ENCODE measurements at places on chromosomes 6 and 20.
A peak's percentile ranks its signal among the peaks of the same experiment; 100 is the strongest.

DNA sequence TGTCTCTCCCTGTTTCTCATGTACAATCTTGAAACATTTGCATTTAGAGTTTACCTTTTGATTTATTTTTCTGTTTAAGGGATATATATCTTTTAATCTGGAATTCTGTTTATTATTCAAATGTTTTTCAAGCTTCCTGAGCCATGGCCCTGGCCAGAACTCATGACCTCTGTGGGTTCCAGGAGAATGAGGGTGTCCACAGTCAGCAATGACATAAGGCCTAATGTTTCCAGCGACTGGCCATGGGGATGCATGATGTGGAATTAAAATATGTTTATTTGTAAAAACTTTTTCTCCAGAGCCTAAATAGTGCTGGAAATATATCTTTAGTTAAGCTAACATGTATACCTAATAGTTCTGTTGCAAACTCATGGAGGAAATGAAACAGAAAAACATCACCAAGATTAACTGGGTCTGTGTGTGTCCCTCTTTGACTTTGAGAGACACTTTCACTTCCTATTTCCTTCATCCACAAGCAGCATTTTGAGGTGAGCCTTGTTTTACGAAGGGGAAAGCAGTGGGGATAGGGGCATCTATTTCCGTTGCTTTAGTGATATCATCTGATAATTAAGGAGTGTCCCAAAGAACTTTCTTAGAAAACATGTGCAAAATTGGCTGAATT is 87.6 kb downstream of the SMOC2 start:
- no peak for DNase-seq

- no peak for DNase-seq
Observed at GRCh38 chr6:160513836-160514235, 150.2 kb downstream of the LPA start.

DNA sequence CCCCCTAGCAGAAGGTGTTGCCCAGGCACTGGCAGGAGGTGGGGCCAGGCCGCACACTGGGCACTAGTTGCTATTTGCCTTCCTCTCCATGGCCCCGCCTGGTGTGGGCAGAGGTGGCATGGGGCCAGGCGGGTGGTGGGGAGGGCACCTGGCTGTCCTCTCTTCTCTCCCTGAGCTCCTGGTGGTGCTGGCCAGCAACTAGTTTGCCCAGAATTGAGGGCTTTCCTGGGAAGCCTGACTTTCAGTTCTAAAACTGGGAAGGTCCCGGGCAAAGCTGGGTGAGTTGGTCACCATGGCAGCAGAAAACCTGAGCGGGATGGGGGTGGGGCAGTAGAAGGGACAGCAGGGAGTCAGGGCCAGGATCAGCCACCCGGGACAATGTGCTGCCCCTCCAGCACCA is 48.2 kb downstream of the RBM38 start:
- no peak for DNase-seq

DNA sequence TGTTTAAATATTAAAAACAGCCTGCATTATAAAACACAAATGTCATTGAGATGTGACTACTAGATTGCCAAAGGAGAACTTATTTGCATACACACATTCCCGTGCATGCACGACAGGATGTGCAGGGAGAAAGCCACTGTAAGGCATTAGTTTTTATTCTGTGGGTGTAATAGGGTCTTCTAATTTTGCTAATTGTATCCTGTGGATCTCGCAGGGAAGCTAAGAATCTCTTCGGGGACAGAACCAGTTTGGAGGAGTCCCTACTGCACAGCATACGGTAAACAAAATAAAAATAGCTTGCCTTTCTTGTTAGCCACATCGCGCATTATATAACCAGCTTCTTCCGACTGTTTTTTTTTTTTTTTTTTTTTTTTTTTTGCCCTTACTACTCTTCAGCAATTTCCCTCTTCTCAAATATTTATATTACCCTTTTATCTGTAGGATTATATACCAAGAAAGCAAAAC is 2.0 kb downstream of the ATXN1 start:
- DNase-seq, result no peak

GRCh38 chr6:107173779-107174178 is 58.5 kb upstream of the BEND3 start:
- DNase-seq, result no peak

GRCh38 chr20:32209850-32210605 is 2.3 kb downstream of the POFUT1 start:
- DNase-seq, result no peak

DNA sequence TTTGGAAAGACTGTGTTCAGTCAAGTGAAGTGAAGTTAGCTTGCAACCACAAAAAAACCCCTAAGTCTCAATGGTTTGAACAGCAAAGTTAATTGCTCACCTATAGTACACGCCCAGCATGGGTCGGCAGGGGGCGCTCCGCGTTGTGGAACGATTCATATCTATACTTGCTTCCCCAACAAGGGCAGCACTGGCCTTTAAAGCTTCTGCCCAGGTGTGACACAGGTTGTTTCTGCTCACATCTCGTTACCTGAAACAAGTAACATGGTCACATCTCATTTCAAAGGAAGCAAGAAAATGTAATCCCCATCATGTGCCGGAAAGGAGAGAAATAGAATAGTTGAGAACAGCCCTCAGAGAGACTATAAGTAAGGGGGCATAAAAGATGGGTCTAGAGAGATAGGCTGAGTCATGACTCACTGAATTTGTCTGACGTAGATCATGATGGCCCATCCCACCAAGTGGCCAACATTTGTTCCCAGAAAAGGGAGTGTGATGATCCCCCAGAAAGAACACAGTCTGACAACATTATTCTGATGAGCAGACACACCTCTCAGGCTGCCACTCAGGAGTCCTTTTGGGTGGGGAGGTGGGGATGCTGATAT is 29.0 kb downstream of the HNF4A start:
- peak; percentile 58 for DNase-seq

GRCh38 chr6:78526432-78526831 is 340.9 kb upstream of the IRAK1BP1 start:
- DNase-seq, result no peak

DNA sequence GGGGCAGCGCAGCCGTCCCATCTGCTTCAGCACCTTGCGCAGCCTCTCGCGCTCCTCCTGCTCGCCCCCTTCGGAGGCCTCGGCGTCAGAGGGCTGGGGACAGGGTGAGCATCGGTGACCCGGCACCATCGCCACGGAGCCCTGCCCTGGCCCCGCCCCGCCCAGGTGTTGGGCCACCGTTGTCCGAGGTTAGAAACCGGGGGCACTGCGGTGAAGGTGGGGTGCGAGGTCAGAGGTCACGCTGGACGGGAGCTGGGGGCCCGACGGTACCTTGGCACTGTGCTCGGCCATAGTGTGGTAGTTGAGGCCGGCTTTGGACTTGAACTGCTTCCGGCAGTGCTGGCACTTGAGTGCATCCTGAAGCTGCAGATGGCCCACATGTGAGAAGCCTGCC is 6.4 kb downstream of the ZNF512B start:
- no peak for DNase-seq

GRCh38 chr6:47724300-47724699 is 25.9 kb downstream of the ADGRF4 start:
- DNase-seq, result no peak

GRCh38 chr6:155398221-155398620 is 57.4 kb downstream of the NOX3 start:
- DNase-seq, result no peak

GRCh38 chr6:64170316-64170715 is 534.7 kb downstream of the PHF3 start:
- DNase-seq, result no peak

- DNase-seq, result no peak
Observed at GRCh38 chr6:143406673-143407072, 43.8 kb downstream of the ADAT2 start.

GRCh38 chr6:158004701-158005095 is 23.0 kb downstream of the SYNJ2 start:
- no peak for DNase-seq

DNA sequence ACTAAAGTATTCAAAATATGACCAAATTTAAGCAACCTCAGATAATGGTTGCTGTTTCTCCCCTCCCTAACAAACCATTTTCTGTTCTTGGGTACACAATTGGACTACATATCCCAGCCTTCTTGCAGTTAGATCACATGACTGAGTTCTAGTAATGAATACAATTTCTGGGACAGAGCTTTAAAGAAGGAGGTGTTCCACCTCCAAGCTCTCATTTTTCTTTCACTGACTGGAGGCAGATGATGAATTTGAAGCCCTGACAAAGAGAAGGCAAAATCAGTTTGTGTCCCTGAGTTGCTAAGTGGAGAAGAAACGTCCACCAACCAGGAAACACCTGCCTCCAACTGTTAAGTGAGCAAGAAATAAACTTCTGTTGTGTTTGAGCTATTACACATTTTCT is 117.2 kb downstream of the LCA5 start:
- DNase-seq, result no peak

- DNase-seq, result no peak
Observed at GRCh38 chr6:73637404-73637803, 16.4 kb downstream of the SLC17A5 start.

GRCh38 chr20:35120012-35120701 is 27.0 kb downstream of the EDEM2 start:
- DNase-seq, result no peak

DNA sequence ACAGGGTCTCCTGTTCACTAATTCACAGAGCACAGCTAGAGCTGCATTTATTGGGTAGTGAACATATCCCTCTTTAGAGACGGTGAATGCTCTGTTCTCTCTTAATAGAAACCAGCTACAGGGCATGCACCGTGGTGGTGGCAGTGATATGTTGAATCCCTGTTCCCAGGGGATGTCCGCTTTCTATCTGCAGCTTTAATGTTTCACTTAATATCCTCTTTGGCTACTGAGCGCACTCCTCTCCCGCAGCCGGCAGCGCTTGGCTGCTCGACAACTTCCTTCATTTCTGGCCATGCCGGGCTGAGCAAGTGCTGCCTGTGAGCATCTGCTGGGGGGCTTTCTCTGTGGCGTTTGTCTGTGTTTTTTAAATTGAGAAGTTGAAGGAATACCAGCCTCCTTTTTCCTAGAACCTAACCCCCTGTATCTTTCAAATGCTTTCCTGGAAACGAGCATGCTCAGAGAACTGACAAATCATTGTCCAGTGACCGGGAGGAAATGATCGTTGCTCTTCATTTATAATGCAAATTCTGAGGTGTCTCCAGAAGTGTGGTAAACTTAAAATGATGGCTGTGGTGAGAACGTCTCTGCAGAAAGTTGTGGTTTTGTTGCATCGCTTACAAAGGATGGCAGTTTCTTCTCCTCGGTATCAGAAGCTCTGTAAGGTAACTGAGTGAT is 297.9 kb downstream of the UTRN start:
- no peak for DNase-seq

DNA sequence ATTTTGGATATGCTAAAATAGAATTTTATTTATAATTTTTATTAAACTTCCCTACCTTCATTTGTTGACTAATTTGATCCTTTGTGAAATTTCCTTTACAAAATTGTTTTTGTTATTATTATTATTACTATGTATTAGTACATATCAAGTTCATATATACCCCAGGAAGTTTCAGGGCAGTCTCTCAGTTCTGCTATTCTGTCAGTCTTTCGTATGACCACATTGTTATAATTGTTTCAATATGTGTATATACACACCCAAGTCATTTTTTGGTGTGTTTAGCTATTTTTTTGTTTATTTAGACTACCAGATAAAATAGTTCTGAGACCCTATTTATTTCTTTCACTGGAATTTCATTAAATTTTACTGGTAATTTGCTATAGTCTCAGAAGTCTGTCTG is 72.1 kb downstream of the NKAIN2 start:
- no peak for DNase-seq

- no peak for DNase-seq
Observed at GRCh38 chr6:75418233-75418632, 75.4 kb downstream of the FILIP1 start.

- no peak for DNase-seq
Observed at GRCh38 chr6:47141171-47141570, 99.0 kb upstream of the ADGRF1 start.

DNA sequence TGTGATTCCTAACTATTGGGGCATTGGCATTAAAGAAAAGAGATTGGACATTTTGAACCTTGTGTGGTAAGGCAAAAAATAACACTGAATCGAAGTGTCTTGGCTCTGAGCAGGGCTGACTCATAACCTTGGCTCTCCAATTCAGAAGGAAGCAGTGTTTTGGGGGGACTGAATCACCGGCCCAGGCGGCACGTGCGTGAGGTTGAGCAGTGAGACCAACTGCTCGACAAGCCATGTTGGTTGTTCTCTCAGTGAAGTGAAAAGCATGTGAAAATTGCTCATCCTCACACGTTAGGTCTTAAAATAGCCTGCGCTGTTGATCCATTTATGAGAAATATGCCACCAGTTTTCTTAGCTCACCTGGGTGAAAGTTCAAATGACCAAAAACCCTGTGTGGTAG is 137.8 kb upstream of the SPACA1 start:
- DNase-seq, result no peak

Data from activated CD8-positive, alpha-beta memory T cell treated with anti-CD3 and anti-CD28 coated beads for 1 hour (primary cell).